ENCODE measurements at places on chromosomes 12 and 14.

DNA sequence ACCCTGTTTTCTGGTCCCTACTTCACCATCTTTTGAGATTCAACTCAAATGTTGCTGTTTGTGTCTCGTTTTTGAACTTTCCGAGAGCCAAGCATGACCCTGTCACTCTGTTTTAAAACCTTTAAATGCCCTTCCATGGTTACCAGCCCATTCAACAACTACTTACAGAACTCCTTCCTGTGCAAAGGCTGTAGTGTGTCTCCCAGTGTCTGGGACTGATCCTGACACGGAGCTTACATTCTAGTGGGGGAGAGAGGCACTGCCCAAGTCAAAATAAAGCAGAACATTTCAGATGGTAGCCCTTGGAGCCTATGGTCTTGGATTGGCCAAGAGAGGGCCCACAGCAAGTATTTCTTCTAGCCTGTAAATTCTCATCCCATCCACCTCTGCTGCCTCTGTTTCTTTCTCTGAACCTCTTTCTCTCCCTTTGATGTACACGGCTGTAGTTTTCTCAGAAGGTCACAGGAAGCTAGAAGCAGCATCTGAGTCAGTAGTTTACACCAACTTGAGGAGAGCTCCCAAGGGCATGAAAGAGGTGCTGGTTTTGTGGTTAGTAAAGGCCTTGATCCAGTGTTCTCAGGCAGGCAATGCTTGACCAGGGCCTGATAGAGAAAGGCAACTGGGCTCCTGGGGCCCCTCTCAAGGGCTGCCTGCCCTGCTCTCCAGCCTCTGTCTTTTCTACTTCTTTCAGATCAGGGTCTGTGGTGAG lies 42.3 kb upstream of the SLC24A4 start:
- DNase-seq, result no peak

DNA sequence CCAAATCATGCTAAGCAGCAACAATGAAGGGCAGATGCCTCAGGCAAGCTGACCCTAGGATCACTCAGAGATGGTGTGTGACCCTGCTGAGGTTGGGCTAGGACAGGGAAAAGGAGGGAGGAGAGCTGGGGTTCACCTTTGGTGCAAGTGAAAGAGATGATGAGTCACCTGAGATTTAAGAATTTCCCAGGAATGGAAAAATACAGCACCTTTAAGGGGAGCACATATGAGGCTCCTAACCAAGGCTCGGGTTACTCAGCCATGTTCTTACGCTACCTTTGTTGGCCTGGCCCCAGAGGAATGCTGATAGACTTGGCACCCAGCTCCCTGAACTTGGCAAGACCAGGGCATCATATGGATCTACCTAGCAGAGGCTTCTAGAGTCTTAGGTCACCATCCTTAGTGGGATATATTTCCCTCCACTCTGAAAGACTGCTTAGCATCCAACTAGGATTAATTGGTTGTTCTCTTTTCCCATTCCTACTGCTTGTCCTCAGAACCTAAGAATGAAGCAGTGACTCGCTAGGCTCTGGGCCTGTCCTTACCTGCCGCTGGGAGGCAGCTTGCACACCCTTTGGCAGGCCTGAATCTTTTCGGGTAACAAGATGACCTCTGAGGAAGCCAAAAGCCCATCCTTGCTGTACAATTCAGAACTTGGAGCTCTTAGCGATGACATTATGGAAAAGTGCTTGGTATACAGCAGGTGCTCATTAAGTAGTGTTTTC lies 4.0 kb upstream of the NAA25 start:
- no peak for DNase-seq

GRCh38 chr14:80231702-80232101 lies 20.4 kb upstream of the DIO2 start:
- no peak for DNase-seq

DNA sequence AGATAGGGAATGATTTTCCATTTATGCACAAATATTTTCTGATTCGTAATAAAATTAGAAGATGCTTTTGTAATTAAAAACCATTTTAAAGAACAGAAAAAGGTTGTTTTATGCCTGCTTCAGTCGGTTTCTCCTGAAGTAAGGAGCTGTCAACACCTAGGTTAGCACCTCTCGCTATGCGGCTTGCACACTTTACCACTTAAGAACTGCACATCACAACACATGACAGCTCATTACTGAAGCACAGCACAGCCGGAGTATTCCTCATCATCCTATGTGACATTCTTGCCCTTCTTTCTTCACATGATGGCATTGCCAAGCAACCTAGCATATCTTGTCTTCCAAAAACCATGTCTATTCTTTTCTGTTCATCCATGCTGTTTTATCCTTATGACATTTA lies 5.4 kb upstream of the WIF1 start:
- DNase-seq, result no peak

DNA sequence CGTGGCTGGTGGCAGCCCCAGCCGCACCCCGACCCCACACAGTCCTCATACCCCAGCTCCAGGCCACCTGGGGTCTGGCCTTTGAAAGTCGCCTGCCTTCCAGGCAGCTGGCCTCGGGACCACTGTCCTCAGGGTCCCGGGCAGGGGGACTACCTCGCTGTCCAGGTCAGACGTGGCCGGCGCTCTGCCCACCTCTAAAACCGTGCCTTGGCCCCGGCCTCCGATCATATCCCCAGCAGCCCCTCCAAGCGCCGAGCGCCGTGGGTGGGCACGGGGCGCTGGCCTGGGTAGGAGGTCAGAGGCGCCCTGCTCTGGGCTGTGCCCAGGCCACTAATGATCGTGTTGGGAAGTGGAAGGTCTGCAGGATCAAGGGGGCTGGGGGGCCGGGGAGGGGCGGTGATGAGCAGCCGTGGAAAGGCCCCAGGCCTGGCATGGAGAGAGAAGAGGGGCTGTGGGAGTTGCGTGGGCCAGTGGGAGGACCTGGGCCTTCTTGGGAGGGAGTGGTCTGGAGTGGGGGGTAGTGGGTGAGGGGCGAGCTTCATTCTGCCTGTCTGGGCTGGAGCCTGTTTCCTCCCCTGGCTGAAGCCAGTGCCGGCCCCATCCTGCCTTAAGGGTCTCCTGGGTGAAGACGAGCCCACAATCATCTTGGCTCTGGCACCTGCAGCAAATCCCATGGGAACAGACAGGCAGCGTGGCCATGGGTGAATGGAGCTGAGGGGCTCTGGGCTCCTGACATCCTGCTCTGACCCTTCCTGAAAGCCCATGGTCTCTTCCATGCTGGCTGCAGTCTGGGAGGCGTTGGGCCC lies 4.9 kb downstream of the TMEM121 start:
- no peak for DNase-seq

GRCh38 chr12:104846056-104846767 lies 111.9 kb downstream of the SLC41A2 start:
- no peak for DNase-seq

GRCh38 chr14:63573581-63573980 lies 30.4 kb upstream of the PPP2R5E start:
- no peak for DNase-seq

DNA sequence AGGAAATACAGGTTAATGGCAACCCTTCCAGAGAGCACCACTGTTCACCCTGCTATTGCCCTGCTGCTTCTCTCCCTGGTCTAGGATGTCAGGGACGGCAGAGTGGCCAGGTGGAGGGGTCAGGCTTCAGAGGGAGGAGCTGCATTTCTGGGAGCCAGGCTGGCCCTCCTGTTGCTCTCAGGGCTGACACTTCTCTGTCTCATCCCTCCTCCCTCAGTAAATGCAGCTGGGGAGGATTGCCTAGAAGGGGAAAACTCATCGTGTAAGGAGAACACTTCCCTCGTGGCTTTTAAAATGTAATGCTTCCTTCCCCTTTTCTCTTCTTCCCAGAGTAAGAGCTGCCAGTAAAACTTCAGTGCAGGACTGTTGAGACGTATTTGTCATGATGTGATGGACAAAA lies 20.8 kb downstream of the SUSD6 start:
- DNase-seq, result no peak

GRCh38 chr12:59699421-59700152 lies 103.8 kb downstream of the SLC16A7 start:
- DNase-seq, result no peak

DNA sequence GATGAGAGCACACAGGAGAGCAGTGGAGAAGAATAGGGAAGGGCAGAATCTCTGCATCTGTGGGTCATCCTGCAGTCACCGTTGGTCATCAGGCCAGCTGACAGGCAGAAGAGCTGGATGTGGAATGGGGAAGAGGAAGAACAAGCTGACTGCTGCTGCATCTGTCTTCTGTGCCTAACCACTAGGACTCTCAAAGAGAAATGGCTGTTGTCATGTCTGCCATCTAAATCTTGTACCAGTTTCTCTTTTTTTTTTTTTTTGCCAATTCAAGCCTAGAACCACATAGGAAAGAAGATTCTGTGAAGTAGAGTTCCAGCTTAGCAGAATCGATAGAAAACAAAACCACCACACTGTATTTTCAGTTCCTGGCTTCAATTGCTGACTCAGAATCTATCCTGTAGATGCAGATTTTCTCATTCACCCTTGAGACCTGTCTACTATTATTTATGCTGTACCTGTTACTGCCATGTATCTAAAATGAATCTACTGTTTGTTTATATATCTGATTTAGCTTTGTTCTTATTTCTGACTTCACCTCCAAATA lies 421.9 kb upstream of the PRICKLE1 start:
- no peak for DNase-seq

- no peak for DNase-seq
Measured at GRCh38 chr14:77717608-77718305, 9.9 kb downstream of the SLIRP start.

DNA sequence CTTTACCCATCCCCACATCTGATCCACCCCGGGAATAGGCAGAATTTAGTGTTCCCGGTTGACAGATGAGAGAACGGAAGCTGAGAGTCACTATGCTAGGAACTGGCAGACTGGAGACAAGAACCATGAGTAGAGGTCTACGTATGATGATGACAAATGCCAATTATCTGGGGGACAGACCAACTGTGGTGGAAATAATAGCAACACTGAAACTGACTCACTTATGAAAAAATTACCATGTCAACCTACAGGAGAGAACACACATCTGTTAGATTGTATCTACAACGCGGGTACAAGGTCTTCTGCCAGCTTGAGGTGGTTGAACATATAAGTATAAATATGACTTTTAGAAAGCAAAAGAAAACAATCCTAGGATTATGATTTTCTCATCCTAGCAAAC lies 15.4 kb upstream of the SELPLG start:
- no peak for DNase-seq

GRCh38 chr12:77995436-77996167 lies 164.9 kb downstream of the NAV3 start:
- no peak for DNase-seq

- peak; percentile 40 for DNase-seq
Measured at GRCh38 chr14:75230140-75230792, 48.4 kb upstream of the FOS start.

GRCh38 chr14:31228533-31228932 lies 20.9 kb upstream of the HECTD1 start:
- no peak for DNase-seq

DNA sequence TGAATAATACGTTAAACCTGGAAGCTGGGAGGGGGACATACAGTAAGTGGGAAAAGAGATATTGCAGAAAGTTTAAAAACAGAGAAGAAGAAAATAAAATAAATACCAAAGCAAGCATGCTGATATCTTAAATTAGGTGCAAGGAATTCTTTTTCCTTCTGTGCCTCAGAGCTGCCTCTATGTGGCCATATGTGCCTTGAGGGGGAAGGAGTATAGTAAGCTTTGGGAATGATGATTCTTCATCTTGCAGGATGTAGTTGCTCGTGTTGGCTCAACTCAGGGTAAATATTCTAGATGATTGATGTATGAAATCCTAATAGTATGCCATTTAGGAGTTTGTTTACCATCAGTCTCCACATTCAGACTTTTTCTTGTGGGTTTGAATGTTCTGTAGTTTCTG lies 251.4 kb downstream of the RGS6 start:
- no peak for DNase-seq

- DNase-seq, result no peak
Measured at GRCh38 chr12:7994731-7995205, 37.7 kb upstream of the FOXJ2 start.

DNA sequence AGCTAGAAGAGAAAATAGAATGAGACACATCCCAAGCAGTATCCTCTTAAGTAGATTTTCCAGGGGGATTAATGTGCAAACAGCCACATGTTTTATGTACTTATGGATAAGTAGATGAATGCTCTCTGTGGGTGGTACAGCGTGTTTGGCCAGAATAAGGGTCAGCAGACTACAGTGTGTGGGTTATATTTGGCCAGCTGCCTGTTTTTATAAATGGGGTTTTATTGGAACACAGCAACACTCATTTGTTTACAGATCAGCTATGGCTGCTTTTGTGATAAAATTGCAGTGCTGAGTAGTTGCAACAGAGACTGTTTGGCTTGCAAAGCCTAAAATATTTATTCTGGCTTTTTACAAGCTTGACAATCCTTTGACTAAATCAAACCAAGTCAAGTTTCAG lies 780.2 kb upstream of the SEL1L start:
- DNase-seq, result no peak

DNA sequence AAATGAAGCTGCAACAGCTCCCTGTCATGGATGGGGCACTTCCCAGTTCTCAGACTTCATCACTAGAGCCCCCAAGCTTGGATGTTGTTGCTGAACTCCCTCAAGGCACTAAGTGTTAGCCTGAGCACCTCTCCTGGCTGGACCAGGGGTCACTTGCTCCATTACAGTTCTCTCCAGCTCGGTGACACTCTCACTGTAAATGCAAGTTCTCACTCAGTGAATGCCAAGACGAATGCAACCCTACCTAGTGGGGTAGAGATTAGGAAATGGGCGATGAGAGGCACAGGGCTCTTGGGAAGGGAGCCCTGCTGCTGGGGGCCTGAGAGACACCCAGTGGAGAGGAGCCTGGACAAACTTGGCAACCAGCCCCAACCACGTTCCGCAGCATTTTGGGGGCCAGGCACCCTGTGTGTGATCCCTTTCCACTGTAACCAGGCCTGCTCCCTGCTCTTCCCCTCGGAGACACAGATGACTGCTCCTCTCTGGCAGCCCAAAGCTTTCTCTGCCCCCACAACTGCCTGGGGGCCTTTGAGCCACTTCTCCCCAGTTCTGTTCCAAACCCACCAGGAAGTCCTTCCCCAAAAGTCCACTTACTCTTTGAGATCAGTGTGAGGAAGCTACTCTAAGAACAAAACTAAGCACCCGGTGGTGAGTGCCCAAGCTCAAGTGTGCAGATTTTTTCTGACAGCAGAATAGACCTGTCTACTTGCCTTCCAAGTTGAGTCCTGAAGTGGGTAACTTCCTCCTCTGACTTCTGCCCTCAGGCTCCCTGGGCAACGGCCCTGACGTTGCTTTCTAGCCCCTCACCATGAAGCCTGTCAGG lies 8.0 kb upstream of the SELPLG start:
- DNase-seq, result no peak

GRCh38 chr12:98471085-98471484 lies 44.3 kb upstream of the TMPO start:
- DNase-seq, result no peak

GRCh38 chr12:113060336-113060960 lies 3.9 kb downstream of the DTX1 start:
- no peak for DNase-seq

DNA sequence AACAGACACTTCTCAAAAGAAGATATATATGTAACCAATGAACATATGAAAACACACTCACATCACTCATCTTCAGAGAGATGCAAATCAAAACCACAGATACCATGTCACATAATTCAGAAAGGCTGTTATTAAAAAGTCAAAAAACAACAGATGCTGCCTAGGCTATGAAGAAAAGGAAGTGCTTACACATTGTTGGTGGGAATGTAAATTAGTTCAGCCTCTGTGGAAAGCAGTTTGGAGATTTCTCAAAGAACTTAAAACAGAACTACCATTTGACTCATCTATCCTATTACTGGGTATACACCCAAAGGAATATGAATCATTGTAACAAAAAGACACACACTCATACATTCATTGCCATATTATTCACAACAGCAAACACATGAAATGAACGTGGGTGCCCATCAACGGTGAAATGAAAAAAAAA lies 35.1 kb downstream of the EIF2S3B start:
- no peak for DNase-seq

- DNase-seq, result no peak
Measured at GRCh38 chr12:15270591-15270990, 49.4 kb upstream of the RERG start.
